Glutamatergic neuron (in vitro differentiated cells): ENCODE measurements at places on chromosomes 5 and 9. TPM values are rescaled to one million over a fixed set of nuclear protein-coding genes. Genes with fewer than 3 reads are reported as not detected.

Gene CPLANE1
- 37.6 TPM for total RNA-seq

DNA sequence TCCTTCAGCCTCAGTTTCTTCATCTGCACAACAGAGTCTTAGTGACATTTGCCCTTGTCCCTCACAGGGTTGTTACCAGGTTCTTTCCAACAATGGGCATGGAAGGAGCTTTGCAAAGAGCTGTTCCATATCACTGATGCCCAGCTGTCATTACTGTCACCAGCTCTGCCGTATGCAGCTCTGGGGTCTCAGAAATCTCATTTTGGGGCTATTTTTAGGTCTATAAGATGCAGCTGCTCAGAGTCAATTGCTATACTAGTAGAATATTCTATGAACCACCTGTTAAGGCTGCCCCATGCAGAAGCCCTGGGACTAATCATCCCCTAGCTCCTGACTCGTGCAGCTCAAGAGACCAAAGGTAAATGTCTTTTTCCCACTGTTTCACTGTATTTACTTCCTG lies 105.1 kb upstream of the TNPO1 start:
- DNase-seq, result no peak
- no peak overlapping the region for H3K27ac ChIP-seq
- peaks cover 2% of the 10 kb centered on the region for H3K27me3 ChIP-seq
- peaks cover 7% of the 10 kb centered on the region for H3K36me3 ChIP-seq

GRCh38 chr9:125589287-125589686 lies 117.7 kb downstream of the MAPKAP1 start:
- no peak overlapping the region for H3K27ac ChIP-seq
- peaks cover 25% of the 10 kb centered on the region for H3K4me1 ChIP-seq
- no peaks in the 10 kb centered on the region for H3K36me3 ChIP-seq
- no peak overlapping the region for H3K4me3 ChIP-seq
- H3K27me3 ChIP-seq, result peaks cover 2% of the 10 kb centered on the region

- H3K4me1 ChIP-seq, result peaks cover 71% of the 10 kb centered on the region
- no peak overlapping the region for H3K4me3 ChIP-seq
- H3K27me3 ChIP-seq, result peaks cover 16% of the 10 kb centered on the region
- H3K36me3 ChIP-seq, result peaks cover 6% of the 10 kb centered on the region
- H3K27ac ChIP-seq, result no peak overlapping the region
These were observed 18.9 kb downstream of the SEMA4D start for GRCh38 chr9:89478821-89479668.

DNA sequence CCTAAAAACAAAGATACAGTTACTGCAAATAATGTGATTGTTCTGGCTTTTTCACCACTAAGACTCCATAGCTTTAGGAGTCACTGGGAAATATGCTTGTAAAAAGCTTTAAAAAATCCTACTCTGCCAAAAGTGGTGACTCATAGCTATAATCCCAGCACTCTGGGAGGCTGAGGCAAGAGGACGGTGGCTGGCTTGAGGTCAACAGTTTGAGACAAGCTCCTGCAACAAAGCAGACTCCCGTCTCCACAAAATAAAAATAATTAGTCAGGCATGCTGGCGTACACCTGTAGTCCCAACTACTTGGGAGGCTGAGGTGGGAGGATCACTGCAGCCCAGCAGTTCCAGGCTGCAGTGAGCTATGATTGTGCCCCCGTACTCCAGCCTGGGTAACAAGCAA lies 406.4 kb downstream of the HTR1A start:
- no peak overlapping the region for H3K27ac ChIP-seq
- peaks cover 2% of the 10 kb centered on the region for H3K4me1 ChIP-seq
- no peak overlapping the region for H3K4me3 ChIP-seq
- no peaks in the 10 kb centered on the region for H3K27me3 ChIP-seq
- DNase-seq, result no peak

- H3K27me3 ChIP-seq, result peaks cover 9% of the 10 kb centered on the region
- DNase-seq, result no peak
- no peak overlapping the region for H3K27ac ChIP-seq
- peak overlapping the region; percentile 4 for H3K4me3 ChIP-seq
- H3K36me3 ChIP-seq, result peaks cover 22% of the 10 kb centered on the region
- H3K4me1 ChIP-seq, result peaks cover 30% of the 10 kb centered on the region
These were observed 66.8 kb downstream of the AMBP start for GRCh38 chr9:114011313-114011712.

- peak overlapping the region; percentile 86 for H3K4me3 ChIP-seq
- DNase-seq, result peak; percentile 52
- H3K36me3 ChIP-seq, result peaks cover 4% of the 10 kb centered on the region
- peaks cover 13% of the 10 kb centered on the region for H3K27me3 ChIP-seq
- H3K27ac ChIP-seq, result no peak overlapping the region
These were observed 1.7 kb downstream of the ADAMTS16 start for GRCh38 chr5:5141625-5142525.

- H3K4me3 ChIP-seq, result peak overlapping the region; percentile 69
- H3K27ac ChIP-seq, result peak overlapping the region; percentile 60
- H3K4me1 ChIP-seq, result peaks cover 15% of the 10 kb centered on the region
- peaks cover 5% of the 10 kb centered on the region for H3K36me3 ChIP-seq
- peaks cover 7% of the 10 kb centered on the region for H3K27me3 ChIP-seq
These were observed 25.3 kb upstream of the RNU6ATAC start for GRCh38 chr9:134189470-134190231.

GRCh38 chr5:89204756-89205155 lies 321.8 kb upstream of the MEF2C start:
- H3K4me1 ChIP-seq, result no peaks in the 10 kb centered on the region
- no peak overlapping the region for H3K27ac ChIP-seq
- no peak overlapping the region for H3K4me3 ChIP-seq

Gene BTNL3
- not detected for total RNA-seq

GRCh38 chr5:75620184-75620959 lies 9.1 kb downstream of the ANKDD1B start:
- no peak overlapping the region for H3K4me3 ChIP-seq
- H3K36me3 ChIP-seq, result no peaks in the 10 kb centered on the region
- H3K27ac ChIP-seq, result no peak overlapping the region
- DNase-seq, result no peak

DNA sequence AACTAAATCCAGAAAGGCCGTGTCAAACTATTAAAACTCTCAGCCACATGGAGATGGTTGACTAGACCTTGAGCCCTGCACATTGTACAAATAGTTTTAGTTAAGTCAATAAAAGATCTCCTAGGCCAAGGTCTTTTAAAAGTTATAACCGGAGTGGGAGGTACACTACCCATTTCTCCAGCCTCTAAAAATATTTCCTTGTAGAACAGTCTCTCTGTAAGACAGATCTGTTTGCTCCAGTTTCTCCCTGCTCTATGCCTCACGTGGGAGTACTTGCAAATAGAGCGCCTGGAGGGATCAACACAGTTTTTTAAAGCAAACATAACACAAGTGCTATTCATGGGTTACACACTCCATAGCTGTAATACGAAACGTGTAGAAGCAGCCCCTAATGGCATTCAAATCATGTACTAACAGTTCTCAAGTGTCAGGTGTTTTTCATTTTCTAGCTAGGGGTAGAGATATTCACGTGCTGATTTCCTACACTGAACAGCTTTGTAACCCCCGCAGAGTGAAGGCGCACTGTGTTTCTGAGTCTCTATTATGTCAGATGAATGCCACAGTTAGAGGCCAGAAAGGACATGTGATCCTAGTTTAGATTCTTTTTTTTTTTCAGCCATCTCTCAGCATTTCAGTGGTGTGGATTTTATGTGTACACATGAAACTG lies 703.4 kb upstream of the GRAMD2B start:
- no peaks in the 10 kb centered on the region for H3K36me3 ChIP-seq
- H3K27ac ChIP-seq, result peak overlapping the region; percentile 20
- H3K4me3 ChIP-seq, result no peak overlapping the region

DNA sequence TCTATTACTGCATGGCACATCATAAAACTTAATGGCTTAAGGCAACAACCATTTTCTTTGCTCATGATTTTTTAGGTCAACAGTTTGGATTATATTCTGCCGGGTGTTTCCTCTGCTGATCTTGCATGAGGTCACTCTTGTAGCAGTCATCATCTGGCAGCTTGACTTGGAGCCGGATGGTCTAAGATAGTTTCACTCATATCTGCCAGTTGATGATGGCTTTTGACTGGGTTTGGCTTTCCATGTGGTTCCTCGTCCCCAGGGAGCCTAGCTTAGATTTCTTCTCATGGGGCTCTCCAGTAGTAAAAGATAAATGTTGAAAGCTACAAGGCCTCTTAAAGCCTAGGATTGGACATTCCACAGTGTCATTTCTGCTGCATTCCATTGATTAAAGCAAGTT lies 27.4 kb downstream of the LNPEP start:
- peak; percentile 37 for DNase-seq
- H3K4me3 ChIP-seq, result no peak overlapping the region
- H3K27ac ChIP-seq, result no peak overlapping the region
- H3K4me1 ChIP-seq, result peaks cover 22% of the 10 kb centered on the region

Gene FAM151B
- total RNA-seq, result 0.29 TPM

- H3K27ac ChIP-seq, result no peak overlapping the region
- no peaks in the 10 kb centered on the region for H3K27me3 ChIP-seq
- H3K36me3 ChIP-seq, result no peaks in the 10 kb centered on the region
These were observed 258.6 kb downstream of the CRB2 start for GRCh38 chr9:123614306-123615263.

Gene CBY3
- not detected for total RNA-seq

GRCh38 chr5:35847491-35847890 lies 9.2 kb upstream of the IL7R start:
- no peak overlapping the region for H3K27ac ChIP-seq
- no peaks in the 10 kb centered on the region for H3K4me1 ChIP-seq
- no peaks in the 10 kb centered on the region for H3K27me3 ChIP-seq
- no peak for DNase-seq

Gene PLAC8L1
- total RNA-seq, result 2.2 TPM

GRCh38 chr9:71743217-71743705 lies 25.1 kb downstream of the CEMIP2 start:
- H3K27ac ChIP-seq, result no peak overlapping the region
- no peak overlapping the region for H3K4me3 ChIP-seq
- H3K36me3 ChIP-seq, result peaks cover 6% of the 10 kb centered on the region
- no peaks in the 10 kb centered on the region for H3K27me3 ChIP-seq
- H3K4me1 ChIP-seq, result peaks cover 2% of the 10 kb centered on the region

DNA sequence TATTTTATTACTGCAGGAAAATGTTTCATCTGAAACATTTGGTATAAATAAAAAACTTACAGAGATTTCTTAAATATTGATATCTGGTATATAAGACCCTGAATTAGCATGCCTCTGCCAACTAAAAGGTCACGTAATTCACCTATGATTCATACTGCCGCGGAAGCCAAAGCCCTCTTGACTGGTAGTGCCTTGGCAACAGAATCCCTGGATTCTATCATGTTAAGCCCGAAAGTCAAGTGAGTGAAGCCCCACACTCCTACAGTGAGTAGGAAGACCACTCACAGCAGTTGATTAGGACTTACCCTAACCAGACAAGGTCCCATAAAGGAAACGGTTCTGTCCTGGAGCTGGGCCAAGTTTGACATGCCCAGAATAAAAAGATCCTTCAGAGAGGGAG lies 175.6 kb upstream of the NREP start:
- no peak overlapping the region for H3K4me3 ChIP-seq
- no peak for DNase-seq
- H3K27ac ChIP-seq, result no peak overlapping the region
- H3K27me3 ChIP-seq, result no peaks in the 10 kb centered on the region

GRCh38 chr9:124239249-124240073 lies 18.3 kb upstream of the NEK6 start:
- no peaks in the 10 kb centered on the region for H3K36me3 ChIP-seq
- no peak overlapping the region for H3K27ac ChIP-seq
- H3K27me3 ChIP-seq, result peaks cover 11% of the 10 kb centered on the region
- no peak for DNase-seq
- H3K4me1 ChIP-seq, result peaks cover 25% of the 10 kb centered on the region

DNA sequence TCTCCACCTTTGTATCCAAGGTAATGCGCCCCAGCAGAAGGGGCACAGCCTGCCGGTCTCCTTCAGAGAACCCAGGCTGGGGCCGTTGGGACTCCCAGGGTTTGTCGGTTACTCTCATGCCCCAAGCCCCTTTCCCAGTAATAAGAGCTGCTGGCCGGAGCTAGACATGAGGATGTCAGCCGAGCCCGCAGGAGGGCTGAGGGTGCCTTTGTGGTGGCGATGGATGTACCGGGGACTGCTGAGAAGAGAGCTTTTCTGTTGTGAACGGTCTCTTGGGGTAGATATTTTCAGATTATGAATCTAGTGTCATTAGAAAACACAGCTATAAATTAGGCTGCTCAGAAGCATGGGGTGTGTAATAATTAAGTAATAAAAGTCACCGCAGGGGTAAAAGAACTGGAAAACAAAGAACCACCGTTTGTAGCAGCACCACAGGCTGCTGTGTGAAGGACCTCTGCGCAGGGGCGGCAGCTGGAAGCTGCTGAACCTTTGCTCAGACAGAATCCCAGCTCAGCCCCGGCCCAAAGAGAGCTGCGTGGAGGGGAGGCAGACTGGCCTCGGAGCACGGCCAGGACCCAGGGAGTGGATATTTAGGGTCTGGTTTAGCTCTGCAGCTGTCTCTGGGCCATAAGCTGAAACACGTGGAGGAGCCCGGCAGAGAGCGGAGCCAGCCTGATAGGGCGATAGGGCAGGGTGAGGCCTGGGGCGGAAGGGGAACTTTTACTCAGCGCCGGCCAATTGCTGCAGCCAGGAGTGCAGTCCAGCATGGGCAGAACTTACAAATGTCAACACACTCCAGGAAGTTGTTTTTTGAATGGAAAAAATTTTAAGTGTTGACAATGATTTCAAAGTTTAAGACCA lies 50.5 kb upstream of the BARHL1 start:
- H3K36me3 ChIP-seq, result peaks cover 9% of the 10 kb centered on the region
- H3K27ac ChIP-seq, result no peak overlapping the region
- H3K27me3 ChIP-seq, result no peaks in the 10 kb centered on the region
- no peaks in the 10 kb centered on the region for H3K4me1 ChIP-seq

GRCh38 chr5:125365747-125366146 lies 619.3 kb upstream of the ZNF608 start:
- no peak overlapping the region for H3K27ac ChIP-seq
- no peak for DNase-seq
- peaks cover 15% of the 10 kb centered on the region for H3K4me1 ChIP-seq
- H3K4me3 ChIP-seq, result no peak overlapping the region
- no peaks in the 10 kb centered on the region for H3K36me3 ChIP-seq
